ENCODE measurements at places on chromosomes 1 and 21.

GRCh38 chr21:38307771-38308531 lies 51.2 kb downstream of the KCNJ15 start:
- DNase-seq, result no peak

DNA sequence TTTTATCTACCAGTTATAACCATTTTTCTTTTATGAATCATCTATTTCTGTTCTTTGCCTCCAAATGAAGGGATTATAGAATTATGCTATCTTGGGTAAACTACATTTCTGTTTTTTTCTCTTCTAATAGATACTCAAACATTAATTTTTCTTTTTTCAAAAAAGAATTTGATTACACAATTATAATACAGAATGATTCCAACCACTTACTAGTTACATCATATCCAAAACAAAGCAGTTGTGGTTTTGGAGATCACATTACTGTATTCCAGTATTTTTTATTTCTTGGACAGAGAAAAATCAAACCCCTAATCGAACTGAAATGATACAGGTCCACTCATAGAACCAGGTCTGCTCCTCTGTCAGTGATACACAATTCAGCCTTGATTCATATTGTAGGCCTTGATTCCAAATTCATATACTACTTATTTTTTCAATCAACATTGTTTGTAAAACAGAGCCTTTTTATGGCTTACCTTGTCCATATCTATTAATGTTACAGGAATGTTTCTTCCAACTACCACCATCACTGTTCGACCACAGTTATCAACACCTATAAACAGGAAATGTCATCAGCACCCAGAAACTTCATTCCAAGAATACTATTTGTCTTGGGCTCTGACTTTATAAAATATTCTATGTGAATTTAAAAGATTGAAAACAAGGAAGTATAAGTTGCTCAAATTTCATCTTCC lies 43.2 kb downstream of the GDAP2 start:
- DNase-seq, result no peak

DNA sequence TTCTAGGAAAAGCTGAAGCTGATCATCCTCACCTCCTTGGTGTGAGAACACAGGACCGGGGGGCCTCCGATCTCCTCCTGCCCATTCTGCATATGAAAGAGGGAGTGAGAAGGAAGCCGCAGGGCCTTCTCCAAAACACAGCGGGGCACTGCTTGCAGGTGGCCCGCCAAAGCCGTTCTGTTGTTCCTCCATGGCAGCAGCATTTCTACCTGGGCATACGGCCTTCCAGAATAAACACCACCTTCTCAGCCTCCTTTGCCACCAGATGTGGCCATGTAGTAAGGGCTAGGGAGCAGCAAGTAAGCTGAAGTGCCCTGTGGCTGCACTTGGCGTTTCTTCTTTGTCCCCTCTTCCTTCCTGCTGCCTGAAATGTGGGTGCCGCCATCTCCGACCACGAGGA lies 214.9 kb downstream of the TOMM20 start:
- no peak for DNase-seq

DNA sequence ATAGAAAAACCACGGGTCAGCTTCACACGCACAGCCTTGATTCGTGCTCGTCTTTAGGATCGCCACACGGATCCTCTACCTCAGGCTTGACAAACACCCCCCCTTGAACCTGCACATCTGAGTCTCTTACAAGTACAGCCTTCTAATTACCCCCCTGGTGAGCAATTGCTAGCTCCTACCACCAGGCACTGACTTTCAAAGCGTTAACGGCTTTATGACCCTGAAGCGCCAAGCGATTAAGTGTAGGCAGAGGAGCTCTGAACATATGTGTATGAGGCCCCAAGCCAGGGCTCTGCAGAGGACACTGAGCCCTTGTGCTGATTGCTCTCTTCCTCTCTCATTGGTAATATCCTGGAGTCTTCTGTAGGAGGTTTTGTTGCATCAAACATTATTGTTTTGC lies 55.7 kb upstream of the EPHA8 start:
- no peak for DNase-seq
